ENCODE measurements at places on chromosomes 1 and 21.

- no peak for DNase-seq
Measured at GRCh38 chr1:153936011-153936802, 10.3 kb downstream of the DENND4B start.

DNA sequence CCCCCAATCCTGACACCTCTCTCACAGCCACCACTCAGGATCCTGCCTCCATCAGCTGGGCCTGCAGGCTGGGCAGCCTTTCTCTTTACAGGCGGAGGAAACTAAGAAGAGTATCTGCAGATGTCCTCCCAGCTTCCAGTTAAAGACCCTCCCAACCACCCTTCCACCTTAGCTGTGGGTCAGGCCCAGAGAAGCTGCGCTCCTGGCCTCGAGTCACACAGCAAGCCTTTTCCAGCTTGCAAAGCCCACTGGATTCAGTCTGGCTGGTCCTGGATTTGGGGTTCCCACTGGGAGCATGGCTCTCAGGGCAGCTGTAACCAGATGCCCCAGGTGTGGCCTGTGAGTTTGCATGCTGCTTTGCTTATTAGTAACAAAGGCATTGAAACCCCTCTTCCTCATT, 19.9 kb downstream of the KCNQ4 start:
- no peak for DNase-seq

DNA sequence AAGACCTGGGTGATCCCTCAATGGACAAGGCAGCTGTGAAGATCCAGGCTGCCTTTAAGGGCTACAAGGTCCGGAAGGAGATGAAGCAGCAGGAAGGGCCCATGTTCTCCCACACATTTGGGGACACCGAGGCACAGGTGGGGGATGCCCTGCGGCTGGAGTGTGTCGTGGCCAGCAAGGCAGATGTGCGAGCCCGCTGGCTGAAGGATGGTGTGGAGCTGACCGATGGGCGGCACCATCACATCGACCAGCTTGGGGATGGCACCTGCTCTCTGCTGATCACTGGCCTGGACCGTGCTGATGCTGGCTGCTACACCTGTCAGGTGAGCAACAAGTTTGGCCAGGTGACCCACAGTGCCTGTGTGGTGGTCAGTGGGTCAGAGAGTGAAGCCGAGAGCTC, 85.2 kb downstream of the TRIM11 start:
- DNase-seq, result no peak

DNA sequence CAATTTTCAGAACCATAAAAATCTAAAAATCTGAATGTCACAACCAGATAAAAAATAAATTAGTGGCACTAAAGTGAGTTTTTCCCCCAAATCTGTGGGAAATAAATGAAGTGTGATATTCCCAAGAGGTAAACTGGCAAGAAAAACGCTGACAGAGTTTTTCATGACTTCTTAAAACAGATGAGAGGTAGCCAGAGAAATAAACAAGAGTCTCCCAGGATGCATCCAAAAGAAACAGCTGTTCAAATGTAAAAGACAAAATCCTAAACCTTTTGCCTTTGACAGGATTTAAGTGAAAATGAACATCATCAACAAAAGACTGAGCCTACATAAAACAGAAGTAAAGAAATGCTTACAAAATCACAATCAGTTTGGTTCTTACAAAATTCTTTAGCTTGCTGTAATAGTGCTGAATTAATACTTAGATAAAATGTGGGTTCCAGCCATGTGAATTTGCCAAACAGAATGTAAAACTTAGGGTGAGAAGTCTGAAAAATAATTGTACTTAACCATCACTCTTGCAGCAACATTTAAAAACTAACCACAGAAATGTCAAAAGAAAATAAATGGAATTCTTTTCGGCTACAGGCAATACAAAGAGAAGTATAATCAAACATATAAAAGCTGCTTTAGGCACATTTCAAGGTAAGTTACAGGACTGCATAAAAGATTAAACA, 133.6 kb downstream of the EIF4G3 start:
- no peak for DNase-seq

DNA sequence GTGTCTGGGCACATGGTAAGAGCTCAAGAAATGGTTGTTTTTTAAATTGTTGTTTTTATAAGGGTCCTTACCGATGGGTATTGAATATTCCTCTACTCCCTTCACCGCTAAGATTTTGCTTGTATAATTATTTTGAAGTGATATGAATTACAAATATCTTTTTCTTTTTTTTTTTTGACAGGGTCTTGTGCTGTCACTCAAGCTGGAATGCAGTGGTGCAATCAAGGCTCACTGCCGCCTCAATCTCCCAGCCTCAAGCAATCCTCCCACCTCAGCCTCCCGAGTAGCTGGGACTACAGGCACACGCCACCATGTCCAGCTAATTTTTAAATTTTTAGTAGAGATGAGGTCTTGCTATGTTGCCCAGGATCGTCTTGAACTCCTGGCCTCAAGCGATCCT, 27.1 kb upstream of the RAB3GAP2 start:
- DNase-seq, result no peak

GRCh38 chr1:35243691-35244090, 24.8 kb upstream of the ZMYM4 start:
- DNase-seq, result no peak

DNA sequence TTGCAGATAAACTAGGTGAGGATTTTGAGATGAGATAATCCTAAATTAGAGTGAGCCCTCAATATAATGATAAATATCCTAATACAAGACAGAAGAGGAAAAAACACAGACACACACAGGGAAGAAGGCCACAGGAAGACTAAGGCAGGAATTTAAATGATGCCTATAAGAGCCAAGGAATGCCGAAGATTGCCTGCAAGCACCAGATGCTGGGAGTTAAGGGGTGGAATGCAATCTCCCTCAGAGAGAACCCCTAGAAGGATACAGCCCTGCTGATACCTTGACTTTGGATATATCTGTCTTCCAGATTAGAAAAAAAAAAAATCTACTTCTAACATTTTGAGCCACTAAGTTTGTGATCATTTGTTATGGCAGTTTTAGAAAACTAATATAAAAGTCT, 299.7 kb upstream of the PRMT6 start:
- DNase-seq, result no peak

- DNase-seq, result no peak
Measured at GRCh38 chr21:42674351-42674940, 21.0 kb downstream of the PDE9A start.

- DNase-seq, result no peak
Measured at GRCh38 chr1:29958271-29958670, 721.9 kb downstream of the PTPRU start.

GRCh38 chr1:188169971-188170370, 1341.2 kb downstream of the PLA2G4A start:
- no peak for DNase-seq

GRCh38 chr1:20735581-20736111, 3.1 kb upstream of the SH2D5 start:
- no peak for DNase-seq

DNA sequence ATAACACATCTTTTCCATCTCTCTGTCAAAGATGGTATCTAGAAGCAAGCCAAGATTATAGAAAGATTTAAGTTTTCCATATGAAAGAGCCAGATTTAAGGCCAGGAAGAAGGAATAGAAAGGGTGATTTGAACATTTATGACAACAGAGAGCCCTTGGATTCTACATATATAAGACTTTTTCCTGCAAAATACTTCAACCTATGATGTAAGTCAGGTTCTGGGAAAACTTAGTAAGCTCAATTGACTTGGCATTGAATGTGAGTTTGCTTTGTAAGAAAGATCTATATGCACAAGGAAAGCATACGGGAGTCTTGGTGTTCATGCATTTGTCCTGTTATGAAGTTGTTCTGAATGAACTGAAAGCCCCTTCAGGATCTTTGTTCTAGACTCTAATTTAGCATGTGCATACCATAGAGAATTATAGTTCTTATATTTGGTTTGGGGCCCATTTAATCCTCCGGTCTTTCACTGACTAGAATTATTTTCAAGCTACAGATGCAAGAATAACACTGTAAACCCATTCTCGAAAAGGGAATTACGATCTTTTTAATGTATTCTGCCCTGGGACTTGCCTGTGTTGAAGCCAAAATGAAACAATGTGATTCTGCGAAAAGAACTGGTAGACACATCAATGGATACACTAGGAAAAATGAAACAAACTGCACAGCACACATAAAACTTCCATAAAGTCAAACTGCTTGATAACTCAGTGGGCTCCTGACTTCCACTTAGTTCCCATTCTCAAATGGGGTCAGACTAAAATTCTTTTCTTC, 152.8 kb downstream of the DISP1 start:
- DNase-seq, result no peak

- no peak for DNase-seq
Measured at GRCh38 chr1:235018161-235018560, 110.5 kb downstream of the TOMM20 start.

DNA sequence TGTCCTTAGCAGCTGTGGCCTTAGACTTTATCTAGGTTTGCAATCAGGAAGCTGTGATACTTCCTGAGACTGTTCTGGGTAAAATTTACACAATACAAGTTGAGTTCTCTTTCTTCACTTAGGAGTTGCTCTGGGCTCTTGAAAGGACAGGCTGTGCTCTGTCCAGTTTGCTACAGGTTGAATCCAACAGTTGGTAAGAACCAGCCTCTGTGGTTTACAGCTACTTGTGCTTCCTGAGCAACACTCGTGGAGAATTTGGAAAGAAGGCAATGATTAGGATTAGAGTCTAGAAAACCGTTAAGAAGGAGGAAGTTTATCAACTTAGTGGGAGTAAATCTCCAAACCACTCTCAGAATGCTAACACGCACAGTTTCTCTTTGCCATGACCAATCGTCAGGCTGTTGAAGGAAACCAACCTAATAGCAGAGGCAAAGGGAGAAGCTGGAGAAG, 26.8 kb downstream of the GFI1 start:
- DNase-seq, result no peak

DNA sequence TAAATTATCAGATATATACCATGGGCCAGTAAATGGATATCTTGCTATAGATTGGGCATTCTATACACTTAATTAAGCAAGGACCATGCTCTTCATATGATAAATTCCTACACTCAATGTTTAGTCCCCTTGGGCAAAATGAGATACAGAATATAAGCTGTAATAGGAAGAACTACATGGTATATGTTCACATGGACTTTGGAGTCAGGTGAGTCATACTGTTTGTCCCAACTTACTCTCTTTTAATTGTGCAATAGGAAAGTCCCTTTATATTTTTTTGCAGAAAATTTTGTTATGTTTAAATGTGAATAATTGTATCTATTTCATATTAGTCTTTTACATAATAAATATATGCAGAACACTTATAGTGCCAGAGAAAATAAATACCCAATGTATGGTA, 820.2 kb upstream of the ADAMTS5 start:
- no peak for DNase-seq

DNA sequence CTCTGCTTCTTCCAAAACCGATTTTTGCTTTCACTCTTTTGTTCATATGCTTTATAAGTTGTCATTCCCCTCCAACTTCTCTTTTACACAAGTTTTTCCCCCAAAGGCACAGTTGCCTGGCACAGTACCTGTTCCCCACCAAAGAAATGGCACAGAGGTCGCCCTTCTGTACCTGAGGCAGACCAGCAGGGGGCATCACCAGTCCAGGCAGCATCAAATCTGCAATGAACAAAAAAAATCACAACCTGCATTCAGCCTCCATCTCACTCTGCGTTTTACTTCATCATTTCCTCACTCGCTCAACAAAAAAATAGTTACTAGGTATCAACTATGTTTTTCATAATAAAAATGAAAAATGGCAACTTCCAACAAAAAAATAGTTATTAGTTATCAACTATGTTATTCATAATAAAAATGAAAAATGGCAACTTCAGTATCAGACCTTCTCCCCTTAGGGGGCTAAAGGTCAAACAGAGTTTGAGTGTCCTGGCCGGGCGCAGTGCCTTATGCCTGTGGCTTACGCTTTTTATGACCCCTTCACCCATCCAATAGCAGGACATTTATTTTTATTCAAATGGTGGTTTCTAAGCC, 4.1 kb downstream of the EIF2D start:
- DNase-seq, result no peak

DNA sequence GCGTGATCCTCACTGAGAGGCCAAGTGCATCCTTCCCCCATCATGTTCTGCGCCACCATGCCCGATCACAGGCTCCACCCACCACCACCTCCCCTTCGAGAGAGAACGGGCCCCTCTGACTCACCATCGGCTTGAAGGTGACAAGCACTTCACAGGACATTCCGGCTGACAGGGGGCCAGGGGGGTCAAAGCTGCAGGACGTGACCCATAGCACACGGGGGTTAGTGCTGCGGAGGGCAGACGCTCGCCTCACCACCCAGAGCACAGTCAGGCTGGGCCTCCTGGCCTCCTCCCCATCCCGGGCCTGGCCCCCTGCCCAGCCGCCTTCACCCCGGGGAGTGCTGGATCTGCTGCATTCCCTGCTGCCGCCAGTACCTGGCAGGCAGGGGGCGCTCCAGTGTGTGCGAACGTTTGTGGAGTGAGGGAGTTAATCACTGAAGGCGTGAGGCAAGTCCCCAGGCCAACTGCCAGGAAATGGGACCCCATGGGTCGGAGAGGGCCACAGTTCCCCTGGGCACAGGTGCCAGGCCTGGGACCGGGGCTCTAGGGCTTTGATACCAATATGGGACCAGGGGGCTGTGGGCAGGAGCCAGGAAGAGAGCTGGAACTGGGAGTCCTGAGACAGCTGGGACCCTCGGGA, 40.9 kb upstream of the TMEM52 start:
- DNase-seq, result no peak

GRCh38 chr1:56468518-56468917, 110.8 kb downstream of the PLPP3 start:
- no peak for DNase-seq

DNA sequence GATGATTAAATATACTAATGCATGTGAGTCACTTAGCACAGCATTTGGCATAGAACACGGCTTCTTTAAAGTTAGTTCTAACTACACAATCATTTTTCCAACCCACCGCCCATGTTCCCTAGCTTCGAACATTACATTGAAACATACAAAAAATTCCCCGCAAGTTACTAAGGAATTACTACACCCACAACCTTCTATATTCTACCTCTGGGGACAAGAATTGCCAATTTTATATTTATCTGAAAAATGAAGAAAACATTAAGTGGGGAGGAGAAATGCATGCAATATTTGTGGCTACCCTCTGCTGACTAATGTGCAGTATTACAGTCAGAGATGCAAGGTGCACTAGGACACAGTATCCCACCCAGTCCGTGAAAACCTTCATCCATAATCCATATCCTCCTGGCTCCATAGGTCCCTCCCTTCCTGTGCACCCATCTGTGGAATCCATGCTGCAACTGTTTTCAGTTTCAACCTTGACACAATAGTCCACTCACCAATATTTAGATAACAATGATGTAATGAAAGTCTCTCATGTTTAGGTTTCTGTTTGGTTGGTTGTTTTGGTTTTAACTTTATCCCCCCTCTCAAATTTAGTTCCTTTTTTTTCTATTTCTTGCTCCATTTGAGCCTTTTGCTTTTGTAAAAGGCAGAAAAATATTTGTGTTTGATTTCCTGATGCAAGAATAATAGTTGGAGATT, 31.6 kb downstream of the RGS5 start:
- DNase-seq, result no peak

DNA sequence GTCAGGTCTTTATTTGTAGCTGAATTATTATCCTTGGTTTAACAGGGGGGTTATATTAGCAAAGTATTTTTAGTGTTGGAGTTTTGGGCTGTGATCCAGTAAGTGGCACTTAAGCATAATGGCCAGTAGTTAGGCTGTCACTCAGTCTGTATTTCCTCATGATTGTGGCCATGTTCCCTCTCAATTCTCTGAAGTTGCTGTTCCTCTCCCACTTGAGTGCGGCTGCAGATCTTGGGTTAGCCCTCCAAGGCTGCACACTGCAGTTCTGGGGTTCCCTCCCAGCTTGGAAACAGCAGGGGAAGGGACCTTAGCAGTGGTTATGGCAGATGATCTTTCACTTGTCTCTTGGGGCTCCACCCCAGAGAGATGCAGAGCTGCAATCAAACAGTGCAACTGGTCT, 23.2 kb upstream of the DENND1B start:
- no peak for DNase-seq

Data from C1 segment of cervical spinal cord (tissue), 14 donors.